ENCODE measurements at places on chromosomes 12 and 14. TPM values are rescaled to one million over a fixed set of nuclear protein-coding genes. Genes with fewer than 3 reads are reported as not detected.

KRT83 gene
- total RNA-seq, result not detected

IL25 gene
- not detected for total RNA-seq

DHRS2 gene
- total RNA-seq, result 0.32 TPM

DNA sequence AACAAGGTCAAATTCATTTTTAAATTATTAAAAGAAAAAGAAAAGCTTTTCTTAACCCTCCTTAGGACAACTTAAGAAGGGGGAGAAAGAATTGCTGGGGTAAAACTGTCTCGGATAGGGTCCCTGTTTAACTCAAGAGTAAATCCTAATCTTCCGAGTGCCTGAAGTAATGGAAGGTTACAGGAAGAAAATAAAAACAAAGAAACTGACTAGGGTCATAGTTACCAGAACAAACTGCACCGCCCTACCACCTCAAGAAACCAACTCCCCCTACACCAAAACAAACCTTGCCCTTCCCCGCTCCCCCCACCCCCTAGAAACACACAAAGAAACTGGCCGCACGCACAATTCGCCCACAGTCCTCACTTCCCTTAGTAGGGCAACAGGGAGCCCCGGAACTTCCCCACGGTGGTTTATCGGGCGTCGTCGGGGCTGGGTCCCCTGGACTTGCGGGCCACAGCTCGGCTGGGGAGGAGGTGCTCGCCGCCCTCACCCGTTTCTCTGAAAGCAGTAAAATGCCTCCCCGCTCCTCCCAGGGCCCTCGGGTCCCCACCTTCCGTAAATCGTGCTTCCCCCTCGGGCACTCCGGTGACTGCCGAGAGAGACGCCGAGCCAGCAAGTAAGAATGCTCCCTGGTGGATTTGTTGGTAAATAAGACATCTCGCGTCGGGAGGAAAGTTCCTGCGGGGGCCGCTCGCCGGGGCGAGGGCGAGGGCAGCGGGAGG lies 2.4 kb downstream of the SINHCAF start:
- peak; percentile 39 for DNase-seq

DNA sequence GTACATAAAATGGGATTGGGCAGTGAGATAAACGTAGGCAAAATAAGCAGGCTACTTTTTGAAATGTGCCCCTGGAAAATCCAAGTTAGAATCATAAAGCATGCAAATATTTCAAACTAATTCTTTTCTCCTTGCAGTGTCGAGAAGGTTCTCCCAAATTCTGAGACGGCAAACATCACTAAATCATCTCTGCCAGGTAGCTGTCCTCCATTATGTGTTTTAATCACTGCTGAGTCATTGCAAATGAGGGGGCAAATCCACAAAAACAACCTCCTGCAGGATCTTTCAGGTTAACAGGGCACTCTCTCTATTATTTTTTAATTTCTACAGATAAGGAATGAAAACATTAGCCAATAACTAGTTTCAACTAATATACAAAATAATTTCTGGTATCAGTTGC lies 63.2 kb upstream of the RIC8B start:
- DNase-seq, result no peak

DNA sequence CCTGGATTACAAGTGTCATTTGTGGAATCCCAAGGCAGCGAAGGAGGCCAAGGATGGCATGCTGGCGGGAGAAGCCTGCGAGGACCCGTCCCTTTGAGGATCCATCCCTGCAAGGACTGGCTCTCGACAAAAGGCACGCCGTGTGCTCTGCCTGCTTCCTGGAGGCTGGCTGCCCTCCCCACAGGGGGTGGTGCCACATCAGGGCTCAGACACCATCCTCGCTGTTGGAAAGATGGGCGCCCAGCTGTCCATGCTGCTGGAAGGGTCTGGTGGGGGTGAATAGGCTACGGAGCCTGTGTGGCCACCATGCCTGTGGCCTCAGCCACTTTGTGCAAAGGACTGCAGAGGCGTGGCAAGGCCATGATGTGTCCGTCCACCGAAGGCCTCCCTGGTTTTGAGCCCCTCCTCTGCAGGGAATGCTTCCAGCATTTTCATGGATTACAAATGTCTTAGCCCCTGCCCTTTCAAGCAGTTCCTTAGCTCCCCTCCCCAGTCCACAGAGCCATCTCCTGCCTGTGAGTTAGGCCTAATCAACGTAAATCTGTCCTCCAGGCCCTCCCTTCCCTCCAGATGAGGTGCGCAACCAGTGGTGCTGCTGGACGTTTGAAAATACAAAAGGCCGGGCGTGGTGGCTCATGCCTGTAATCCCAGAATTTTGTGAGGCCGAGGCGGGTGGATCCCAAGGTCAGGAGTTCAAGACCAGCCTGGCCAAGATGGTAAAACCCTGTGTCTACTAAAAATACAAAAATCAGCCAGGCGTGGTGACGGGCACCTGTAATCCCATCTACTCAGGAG lies 22.1 kb downstream of the ZBTB42 start:
- no peak for DNase-seq

DNA sequence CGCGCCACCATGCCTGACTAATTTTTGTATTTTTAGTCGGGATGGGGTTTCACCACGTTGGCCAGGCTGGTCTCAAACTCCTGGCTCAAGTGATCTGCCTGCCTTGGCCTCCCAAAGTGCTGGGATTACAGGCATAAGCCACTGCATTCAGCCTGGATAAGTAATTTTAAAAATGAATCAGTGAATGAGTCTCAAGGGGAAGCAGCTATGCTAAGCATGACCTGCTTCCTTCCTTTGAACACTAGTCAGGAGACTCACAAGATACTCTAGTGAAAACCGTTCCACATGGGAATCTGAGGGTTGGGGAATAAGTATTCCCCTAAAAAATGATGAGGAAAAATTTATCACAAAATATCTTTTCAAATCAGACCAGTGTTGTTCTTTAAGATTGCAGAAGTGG lies 10.7 kb upstream of the FAM234B start:
- DNase-seq, result no peak
